ENCODE measurements at places on chromosomes 6 and 20.
A peak's percentile ranks its signal among the peaks of the same experiment; 100 is the strongest.

GRCh38 chr6:157741948-157742556, 81.0 kb upstream of the SNX9 start:
- DNase-seq: no peak

DNA sequence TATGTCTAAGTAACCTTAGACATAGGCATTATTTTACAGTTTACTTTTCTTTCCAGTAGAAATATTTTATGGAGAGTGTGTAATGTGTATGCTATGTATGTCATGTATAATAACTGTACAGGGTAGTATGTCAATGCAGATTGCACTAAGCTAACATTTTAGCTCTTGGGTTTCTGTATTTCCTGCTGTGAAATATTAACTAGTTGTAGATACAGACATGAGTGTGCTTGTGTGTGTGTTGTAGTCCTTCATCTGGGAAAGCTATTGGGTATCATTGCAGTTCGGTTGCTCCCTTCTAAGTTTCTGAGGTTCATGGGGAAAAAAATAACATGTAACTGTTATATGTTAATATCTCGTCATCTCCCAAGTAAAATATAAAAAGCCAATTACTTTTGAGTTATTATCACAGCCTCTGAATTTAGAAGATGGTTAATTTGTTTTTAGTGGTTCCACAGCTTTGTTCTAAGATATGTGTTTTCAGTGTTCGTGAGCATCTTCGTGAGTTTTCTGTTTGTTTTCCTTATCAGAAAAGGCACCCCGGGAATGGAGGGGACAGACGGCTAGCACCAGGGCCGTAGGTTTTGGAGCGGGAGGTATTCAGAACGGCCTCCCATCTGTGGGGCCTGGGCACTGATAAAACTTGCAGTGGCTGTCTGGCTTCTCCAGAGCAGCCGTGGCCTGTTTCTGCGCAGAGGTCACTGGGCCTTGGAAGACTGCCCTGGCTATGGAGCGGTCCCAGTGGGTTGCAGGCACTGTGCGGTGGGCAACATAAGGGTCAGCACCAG, 215.0 kb downstream of the ARID1B start:
- no peak for DNase-seq

- DNase-seq: peak; percentile 10
Measured at GRCh38 chr20:4740774-4741431, 19.2 kb downstream of the PRND start.

DNA sequence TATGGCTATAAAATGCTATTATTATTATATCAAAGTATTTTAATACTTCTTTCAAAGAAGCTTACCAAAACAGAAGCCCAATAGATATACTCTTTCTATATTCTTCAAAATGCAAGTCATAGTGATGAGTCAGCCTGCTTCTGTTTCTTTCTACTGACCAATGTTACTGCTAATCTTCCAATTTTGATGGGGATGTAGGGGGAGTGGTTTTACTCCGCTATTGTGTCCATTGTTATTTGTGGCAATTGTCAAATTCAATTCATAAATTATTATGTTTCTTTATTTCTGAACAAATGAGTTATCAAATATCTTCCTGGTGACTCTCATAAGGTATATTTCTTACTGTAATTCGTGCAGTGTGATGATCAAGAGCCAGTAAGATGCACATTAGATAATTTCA, 221.5 kb upstream of the DEFB112 start:
- DNase-seq: no peak

DNA sequence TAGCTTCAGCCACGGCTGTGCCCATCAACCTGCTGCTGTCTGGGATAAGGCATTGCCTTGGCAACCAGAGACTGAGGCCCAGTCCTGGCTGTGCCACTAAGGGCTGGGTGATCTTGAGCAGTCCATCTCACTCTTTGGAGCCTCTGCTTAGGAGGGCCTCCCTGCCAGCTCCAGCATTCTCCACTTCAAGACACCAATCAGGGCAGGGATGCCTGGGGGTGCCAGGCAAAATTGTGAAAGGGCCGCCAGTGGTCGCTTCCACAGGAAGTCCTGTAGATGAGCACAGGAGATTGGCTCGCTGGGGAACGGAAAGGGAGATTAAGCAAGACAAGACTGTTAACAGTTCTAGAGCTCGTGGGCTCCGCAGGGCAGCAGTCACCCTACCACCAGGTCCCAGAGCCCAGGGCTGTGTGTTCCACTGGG, at the start of gene RAB44:
Gene RAB44, plus strand, starts transcription at position 346 of the 423 bp plus-strand sequence. CDS start 6,410 bp downstream, outside the sequence.
- DNase-seq: no peak

- DNase-seq: no peak
Measured at GRCh38 chr6:111050261-111051023, 36.9 kb upstream of the SLC16A10 start.

DNA sequence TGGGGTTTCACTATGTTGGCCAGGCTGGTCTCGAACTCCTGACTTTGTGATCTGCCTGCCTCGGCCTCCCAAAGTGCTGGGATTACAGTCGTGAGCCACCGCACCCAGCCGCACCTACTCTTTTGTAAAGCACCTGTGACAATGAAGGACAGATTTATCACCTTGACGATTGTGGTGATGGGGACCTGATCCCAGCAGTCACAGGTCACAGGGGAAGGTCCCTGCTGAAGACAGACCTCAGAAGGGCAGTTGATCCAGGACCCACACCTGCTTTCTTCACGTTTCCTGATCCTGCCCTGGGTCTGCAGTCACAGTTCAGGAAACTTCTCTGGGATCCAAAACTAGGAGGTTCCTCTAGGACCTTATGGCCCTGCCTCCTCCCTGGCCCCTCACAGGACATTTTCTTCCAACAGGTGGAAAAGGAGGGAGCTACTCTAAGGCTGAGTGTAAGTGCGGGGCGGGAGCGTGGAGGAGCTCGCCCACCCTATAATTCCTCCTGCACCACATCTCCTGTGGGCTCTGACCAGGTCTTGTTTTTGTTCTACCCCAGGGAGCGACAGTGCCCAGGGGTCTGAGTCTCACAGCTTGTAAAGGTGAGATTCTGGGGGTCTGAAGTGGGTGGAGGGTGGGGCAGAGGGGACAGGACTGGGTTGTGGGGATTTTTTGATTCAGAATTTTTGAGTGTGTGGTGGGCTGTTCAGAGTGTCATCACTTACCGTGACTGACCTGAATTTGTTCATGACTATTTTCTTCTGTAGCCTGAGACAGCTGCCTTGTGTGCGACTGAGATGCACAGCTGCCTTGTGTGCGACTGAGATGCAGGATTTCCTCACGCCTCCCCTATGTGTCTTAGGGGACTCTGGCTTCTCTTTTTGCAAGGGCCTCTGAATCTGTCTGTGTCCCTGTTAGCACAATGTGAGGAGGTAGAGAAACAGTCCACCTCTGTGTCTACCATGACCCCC, 3.0 kb downstream of the HLA-E start:
- no peak for DNase-seq

DNA sequence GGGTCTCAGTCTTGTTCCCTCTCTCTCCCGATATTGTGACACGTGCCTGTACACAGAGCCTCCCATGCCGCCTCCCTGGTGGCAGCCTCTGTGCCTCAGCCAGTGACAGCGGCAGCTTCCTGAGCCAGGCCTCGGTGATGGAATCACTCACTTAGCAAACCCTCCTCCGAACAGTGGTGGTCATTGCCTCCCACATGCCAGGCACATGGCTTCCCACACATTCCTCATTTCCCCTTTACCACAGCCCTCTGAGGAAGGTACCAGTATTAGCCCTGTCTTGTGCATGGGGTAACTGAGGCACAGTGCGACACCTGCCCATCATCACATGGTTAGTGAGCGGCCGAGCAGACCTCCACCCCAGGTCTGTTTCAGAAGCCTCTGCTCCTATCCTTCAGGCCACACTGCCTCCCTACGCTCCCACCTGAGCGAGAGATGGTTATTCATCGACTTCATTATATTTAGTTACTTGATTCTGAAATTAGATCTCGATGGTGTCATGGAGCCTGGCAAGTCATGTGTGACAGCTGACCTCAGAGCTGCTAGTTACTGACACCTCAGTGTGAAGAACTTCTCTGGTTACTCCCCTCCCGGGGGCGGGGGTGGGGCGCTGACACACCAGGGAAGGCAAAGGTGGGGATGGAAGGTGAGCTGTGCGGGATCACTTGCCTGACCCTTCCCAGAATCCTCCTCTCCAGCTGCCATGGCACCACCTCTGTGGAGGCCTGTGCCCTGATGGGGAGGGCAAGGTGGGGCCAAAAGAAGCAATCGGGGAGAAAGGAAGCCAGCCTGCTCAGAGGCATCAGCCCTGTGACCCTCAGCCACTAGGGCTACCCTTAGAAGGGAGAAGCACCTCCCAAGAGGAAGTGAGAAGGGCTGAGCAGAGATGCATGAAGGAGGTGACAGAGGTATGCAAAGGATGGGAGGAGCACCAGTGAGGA, 17.9 kb downstream of the MDGA1 start:
- DNase-seq: no peak

GRCh38 chr6:83518816-83519480, 6.6 kb downstream of the PRSS35 start:
- DNase-seq: no peak

DNA sequence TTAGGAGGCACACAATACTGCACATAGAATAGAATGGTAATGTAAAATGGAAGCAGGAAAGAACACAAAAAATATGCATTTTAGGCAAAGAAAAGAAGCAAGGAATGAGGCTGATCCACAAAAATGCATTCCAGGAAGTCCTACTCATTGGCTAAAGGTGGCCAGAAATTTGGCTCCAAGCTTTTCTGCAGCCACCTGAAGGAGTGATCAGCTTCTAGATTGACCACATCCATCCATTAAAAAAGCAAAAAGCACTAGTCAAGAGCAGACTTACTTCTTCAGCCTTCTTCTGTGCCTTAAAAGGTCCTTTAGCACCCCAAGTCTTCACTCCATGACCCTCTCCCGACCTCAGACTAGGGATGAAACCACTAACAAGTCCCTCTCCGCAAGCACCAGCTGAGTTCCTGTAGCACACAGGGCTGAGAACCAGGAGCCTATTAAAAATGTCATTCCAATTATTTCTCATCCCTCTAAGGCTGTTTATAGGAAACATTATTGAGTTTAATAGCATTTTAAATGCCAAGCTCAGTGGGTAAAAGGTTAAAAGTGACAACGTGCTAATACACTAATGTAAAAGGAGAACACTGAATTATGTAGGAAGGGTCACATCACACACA, 36.5 kb downstream of the TRAM2 start:
- DNase-seq: no peak

GRCh38 chr6:139534472-139535115, 160.1 kb upstream of the CITED2 start:
- DNase-seq: no peak

GRCh38 chr20:10671919-10672623, 1.7 kb downstream of the JAG1 start:
- peak; percentile 38 for DNase-seq

GRCh38 chr20:47357296-47358038, 968 bp upstream of the ZMYND8 start:
- DNase-seq: peak; percentile 78

GRCh38 chr20:13221313-13221672, 219 bp downstream of the ISM1 start:
- DNase-seq: no peak

GRCh38 chr6:84553527-84553926, 210.9 kb downstream of the TBX18 start:
- no peak for DNase-seq

- DNase-seq: no peak
Measured at GRCh38 chr6:52426667-52427066, 6.5 kb downstream of the EFHC1 start.

GRCh38 chr6:30720738-30721197, 616 bp downstream of the TUBB start:
- DNase-seq: peak; percentile 68

DNA sequence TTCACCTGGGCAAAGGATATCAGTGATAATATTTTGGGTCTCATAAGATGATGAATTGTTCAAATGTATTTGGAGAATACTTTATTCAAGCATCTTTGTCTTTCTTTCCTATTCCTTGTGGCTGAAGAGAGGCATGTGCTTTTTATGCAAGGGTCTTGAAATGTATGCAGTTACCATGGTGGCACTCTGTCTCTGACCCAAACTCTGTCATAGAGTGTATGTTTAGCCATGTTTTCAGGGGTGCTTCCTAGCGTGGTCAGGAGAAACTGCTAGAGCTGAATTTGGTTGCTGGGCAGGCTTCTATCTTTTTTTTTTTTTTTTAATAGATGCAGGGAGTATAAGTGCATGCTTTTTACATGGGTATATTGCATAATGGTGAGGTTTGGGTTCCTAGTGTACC, 15.4 kb downstream of the UST start:
- no peak for DNase-seq

- no peak for DNase-seq
Measured at GRCh38 chr6:117409420-117409819, 16.3 kb downstream of the ROS1 start.

GRCh38 chr6:119407156-119407555, 57.6 kb upstream of the MAN1A1 start:
- DNase-seq: no peak

GRCh38 chr20:52676283-52676995, 295.7 kb upstream of the TSHZ2 start:
- DNase-seq: no peak

DNA sequence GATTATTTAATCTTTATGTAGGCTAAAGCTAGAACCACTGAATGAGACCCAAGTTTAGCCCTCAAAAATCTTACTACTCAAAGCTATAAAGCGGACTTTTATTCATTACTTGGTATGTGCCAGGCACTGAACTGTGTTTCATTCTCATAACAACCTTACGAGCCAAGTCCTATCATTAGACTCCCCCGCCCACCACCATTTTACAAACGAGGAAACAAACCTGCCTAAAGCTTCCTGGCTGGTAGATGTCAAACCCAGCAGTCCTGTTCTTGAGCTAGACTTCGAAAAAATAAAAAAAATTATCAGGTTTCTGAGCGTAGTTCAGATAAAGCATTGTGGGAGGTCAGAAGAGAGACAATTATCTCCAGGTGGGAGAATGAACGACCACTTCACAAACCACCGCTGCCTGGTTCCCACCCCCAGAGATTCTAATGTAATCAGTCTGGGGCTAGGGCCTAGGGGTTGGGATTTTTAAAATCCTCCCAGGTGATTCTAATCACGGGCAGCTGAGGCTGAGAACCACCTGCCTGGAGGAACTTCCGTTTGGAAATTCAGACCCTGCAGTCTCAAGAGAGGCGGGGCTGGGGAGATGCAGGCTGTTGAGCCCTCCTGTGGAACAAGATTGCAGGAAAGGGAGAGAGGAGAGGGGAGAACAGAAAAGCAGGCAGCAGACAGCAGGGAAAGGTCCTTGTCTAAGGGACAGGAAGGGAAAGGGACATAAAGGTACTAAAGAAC, 8.6 kb downstream of the ADTRP start:
- no peak for DNase-seq

- DNase-seq: no peak
Measured at GRCh38 chr6:114377881-114378280, 35.1 kb upstream of the HS3ST5 start.

DNA sequence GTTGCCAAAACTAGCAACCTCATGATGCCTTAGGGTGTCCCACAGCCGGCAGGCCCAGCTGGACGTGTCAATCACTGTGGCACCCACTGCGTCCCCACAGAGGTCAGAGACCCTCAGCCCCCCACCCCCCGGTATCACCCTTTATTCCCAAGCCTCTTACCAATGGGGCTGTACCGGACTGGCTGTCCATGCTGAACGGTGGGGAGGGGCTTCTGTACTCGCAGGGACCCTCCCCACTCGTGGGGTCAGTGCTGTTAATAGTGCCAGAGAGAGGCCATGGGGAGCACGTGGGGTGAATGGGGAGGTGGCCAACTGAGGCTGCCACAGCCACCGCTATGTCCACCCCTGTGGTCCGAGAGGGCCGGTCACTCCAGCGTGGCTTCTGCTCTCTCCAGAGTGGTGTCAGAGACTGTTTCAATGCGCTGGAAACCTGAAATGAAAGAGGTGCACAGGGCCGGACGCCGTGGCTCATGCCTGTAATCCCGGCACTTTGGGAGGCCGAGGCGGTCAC, 68.6 kb downstream of the THBS2 start:
- DNase-seq: no peak

- peak; percentile 25 for DNase-seq
Measured at GRCh38 chr6:41427642-41428335, 92.4 kb downstream of the NCR2 start.

All from NCI-H1092 (cell line).